ENCODE measurements at places on chromosomes 4 and X. TPM values are rescaled to one million over a fixed set of nuclear protein-coding genes. Genes with fewer than 3 reads are reported as not detected.

TMEM31 gene
- total RNA-seq = not detected

SMR3B gene
- total RNA-seq = not detected

BRS3 gene
- total RNA-seq = not detected

CCDC110 gene
- total RNA-seq = 0.90 TPM

MMRN1 gene
- not detected for total RNA-seq

SRPK3 gene
- 0.36 TPM for total RNA-seq

IDH3G gene
- total RNA-seq = 75.8 TPM

OFD1 gene
- 8.4 TPM for total RNA-seq

TMEM47 gene
- 134 TPM for total RNA-seq

CT45A3 gene
- total RNA-seq = not detected

WDR17 gene
- 0.83 TPM for total RNA-seq

GC gene
- total RNA-seq = not detected

RBM46 gene
- not detected for total RNA-seq

Measured in IMR-90 (cell line).